Right lobe of liver (tissue), 6 donors: ENCODE measurements at places on chromosomes 4 and X.

DNA sequence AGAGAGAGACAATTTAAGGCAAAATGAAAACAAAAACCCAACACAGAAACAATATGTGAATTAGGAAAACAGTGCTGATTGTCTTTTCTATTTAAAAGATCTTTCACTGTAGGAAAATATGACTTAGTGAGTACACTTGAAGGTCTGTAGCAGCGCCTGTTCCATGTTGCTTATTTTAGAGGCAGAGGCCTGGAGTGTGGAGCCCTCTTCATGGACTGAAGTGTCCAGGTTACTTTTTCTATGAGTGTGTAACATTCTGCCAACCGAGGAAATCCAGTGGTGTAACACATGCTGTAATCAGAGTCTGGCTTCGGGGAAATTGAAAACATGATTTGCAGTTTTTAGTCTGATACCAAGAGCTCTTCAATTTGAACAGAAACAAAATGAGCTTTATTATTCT, 64.0 kb upstream of the GPRIN3 start:
- DNase-seq = no peak

DNA sequence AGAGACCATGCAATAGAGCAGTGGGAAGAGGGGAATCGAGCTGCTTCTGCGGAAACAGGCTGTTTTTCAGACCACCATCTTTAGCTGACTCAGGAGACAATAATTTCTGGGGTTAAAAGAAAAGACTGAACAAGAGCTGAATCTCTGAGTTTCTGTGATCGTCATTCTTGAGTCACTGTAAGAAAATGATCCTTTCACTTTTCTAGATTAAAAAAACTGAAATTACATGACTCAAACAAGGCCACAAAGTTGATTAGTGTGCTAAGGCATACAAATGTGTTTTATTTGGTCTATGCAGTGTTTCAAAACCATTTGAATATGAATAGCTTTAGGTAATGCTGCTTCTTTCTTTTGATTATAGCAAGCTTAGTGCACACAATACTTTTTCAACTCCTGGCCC, 194.4 kb upstream of the RPL34 start:
- no peak for DNase-seq

DNA sequence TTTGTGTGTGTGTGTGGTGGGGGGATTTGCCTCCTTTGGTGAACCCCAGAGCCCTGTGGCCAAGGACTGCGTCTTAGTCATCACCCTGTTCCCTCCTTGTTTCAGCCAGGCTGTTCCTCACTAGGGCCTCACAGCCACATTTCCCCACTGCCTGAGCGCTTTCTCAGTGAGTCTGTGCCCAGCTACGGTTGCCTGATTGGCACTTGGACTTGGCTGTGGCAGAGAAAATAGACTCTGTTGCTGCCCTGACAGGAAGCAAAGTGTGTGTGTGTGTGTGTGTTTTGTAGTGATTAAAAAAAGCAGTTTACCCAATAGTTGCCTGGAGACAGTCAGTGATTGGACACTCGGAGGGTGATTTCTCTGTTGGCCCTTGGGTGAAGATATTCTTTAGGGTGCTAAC, 113.0 kb downstream of the UCHL1 start:
- peak; percentile 62 for DNase-seq

- DNase-seq = no peak
Observed at GRCh38 chr4:15964159-15964558, 1.2 kb upstream of the FGFBP2 start.

GRCh38 chr4:125254106-125254505, 60.6 kb upstream of the FAT4 start:
- DNase-seq = no peak

DNA sequence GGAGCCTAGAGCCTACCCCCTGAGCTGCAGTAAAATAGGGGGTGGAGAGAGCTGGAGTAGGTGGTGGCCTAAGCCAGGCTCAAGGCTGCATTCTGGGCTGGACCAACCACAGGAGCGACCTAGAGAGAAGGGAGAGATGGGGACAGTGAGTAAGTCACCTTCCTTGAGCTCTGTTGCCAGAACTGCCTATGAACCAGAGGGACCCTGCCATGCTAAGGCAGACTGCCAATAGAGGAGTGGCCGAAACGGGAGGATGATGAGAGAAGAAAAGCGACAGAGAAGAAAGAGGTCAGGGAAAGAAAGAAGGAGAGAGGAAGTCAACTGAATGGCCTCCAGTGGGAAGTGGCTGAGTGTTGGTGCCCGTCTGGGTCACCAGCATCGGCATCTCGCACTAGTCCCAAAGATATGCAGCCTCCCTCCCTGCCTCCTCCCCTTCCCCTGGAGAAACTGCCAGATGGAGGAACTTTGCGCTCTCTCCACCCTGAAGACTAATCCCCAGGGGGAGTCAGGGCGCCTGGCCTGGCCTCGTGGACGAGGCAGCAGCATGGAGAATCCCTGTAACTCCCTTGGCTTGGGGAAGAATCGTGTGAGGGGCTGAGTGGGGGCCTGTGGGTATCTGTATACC, 28.8 kb downstream of the ELF4 start:
- no peak for DNase-seq
